ENCODE measurements at places on chromosomes 1 and 21. TPM values are rescaled to one million over a fixed set of nuclear protein-coding genes. Genes with fewer than 3 reads are reported as not detected.

Gene GPR161
- 8.8 TPM for total RNA-seq

GRCh38 chr1:101683561-101683960, 313.2 kb downstream of the OLFM3 start:
- no peak for DNase-seq

Gene PYGO2
- 21.8 TPM for total RNA-seq

DNA sequence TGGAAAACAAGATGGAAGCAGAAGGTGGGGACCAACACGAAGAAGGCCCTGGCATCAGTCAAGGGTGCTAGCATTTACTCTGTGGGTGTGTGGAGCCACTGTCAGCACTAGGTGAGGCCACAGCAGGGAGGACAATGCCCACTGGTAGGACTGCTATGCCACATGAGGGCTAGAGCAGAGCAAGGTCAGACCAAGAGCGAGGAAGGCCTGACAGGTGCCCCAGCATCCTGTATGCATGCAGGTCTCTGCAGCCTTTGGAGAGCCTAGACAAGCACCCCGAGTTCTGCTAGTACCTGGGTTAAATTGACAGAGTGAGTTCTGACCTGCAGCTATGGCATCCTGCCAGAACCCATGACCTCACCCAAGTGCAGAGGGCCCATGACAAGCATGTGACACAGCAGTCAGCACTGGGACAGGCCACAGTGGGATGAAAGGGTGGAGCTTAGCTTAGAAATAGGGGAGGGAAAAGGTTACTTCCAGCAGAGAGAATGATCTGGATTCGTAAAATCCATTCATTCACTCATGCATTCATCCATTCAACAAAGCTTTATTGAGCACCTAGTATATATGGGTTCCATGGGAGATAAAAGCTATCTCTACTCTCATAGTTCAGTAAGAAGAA, 9.0 kb upstream of the CSF1 start:
- peak; percentile 72 for DNase-seq

- no peak for DNase-seq
Measured at GRCh38 chr21:26422706-26423105, 150.4 kb downstream of the CYYR1 start.
